ENCODE measurements at places on chromosomes 1 and 21.

DNA sequence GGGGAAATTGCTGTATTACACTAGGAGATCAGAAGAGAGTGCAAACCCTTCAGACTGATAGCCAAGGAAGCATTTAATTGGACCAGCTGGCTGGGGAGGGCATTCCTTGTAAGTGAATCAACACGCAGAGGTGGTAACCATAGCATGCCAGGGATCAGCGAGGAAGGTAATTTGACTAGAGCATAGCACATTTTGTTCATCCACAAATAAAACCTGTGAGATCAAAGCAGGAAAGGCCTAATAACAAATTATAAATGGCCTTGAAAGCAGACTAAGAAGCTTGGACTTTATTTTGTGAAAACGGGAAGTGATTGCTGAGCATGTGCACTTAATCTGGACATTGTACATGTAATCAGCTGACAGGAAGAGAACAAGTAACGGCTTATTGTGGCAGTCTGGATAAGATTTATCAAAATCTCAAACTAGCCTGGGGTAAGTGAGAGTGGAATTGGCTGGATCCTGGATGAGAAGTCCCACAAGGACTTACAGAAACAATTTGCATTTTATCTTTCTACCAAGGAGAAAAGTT is 11.7 kb upstream of the CD55 start:
- no peak for DNase-seq

DNA sequence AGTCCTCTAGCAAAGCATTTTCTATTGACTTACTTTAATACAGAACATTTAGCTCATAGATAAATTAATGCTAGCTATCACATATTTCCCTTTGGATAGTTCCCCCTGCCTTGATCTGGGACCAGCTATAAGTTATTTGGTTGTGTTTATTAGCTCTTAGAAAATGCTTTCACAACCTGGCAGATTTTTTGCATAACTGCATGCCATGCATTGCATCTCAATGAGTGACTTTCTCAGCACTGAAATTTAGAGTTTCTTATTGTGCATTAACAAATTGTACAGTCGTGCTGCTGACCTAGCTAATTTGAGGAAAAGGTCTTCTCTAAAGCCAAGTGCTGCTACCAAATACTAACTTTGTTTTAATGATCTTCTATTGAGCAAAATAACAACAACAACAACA is 164.8 kb downstream of the PLPPR5 start:
- no peak for DNase-seq

GRCh38 chr1:222665964-222666363 is 46.3 kb downstream of the AIDA start:
- DNase-seq = no peak

DNA sequence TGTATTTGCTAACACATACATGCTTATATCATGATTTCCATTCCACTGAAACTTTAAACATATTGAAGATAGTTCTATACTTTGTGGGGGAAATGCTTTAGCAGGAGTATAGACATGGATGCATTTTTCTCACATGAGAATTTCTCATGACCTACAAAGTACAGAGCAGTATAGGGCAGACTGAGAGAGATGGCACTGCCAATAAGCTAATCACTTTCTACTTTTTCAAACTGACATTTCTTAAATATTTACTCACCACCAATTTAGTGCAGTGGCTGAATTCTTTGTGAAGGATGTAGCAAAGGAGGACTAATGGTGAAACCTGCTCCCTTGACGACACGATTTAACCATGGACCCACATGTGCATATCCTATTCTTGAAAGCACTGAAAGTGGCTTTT is 923.5 kb downstream of the ADGRL2 start:
- DNase-seq = no peak

GRCh38 chr1:208433971-208434370 is 189.8 kb upstream of the PLXNA2 start:
- no peak for DNase-seq

GRCh38 chr1:221735999-221736398 is 5.9 kb downstream of the DUSP10 start:
- DNase-seq = no peak

DNA sequence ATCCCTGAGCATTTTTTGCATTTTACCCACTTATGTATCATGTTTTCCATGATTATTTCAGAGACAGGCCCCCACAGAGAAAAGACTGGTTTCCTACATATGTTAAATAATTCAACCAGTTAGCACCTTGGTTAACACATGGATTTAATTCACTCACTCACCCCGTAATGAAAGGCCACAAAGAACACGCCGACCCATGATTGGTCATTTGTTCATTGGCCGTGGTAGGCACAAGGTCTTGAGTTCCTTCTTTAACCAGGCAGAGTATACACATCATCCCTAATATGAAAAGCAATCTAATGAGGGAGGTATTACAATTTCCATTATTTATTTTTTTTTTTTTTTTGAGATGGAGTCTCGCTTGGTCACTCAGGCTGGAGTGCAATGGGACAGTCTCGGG is 50.6 kb downstream of the RPS6KA1 start:
- DNase-seq = no peak

DNA sequence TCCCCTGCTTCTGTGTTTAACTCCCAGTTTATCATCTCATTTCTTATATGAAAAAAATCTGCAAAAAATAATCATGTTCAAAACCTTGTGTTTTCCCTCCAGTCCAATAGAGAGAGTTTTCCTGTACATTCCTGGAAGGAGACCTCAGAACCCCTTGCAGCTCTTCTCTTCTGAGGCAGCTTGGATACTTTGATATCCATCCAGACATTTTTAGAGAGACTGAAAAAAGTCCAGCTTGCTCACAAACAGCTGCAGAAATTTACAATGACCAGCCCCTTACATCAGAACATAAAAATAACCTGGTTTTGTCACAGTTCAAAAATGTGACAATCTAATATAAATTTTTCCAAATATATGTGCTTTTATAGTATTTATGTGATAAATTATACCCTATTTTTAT is 73.3 kb upstream of the C1orf115 start:
- no peak for DNase-seq

DNA sequence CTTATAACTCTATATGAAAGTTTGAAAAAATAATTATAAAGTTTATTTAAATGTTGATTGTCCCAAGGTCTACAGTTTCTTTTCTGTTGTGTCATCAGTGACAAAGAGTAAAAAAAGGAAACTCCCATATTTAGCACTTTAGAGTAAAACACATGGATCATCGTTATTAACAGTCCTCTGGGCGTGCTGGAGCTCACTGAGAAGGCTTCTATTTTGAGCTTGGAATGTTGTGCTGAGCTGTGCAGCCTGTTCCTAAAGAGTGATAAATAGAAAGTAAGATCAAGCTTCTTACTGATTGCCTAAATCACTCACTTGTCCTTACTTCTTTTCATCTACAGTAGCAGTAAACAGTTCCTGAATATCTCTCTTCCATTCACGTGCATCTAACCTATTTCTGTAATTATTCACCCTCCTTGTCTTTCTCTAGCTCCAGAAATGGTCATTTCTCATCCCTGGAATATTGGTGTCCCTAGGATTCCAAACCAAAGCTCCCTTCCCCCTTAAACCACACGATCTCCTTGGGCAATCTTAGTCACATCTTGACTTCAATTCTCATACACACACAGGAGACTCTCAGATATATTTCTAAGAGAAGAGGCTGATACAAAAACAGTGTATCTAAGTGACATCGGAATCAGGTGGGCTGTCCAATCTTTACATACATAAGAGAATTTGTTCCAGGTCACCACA is 11.9 kb downstream of the GBP5 start:
- DNase-seq = no peak

DNA sequence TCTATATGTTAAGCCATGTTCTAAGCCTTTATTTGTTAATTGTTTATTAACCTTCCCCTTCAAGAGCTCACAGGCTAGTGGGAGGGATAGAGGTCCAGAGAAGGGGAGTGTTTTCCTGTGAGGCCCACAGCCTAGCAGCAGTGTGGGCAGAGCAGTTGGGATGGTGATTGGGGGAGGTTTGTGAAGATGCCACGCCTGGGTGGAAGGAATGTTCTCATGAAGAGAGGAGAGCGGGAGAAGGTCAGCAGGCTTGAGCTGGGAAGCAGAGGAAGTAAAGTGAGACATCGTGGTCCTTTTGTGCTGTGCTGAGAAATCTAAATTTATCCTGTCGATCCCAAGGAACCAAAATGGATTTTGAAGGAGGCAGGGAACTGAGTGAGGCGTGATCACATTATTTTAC is 42.6 kb downstream of the TRAPPC10 start:
- no peak for DNase-seq

Measured in T-helper 17 cell (primary cell).